ENCODE measurements at places on chromosomes 11 and 22.

DNA sequence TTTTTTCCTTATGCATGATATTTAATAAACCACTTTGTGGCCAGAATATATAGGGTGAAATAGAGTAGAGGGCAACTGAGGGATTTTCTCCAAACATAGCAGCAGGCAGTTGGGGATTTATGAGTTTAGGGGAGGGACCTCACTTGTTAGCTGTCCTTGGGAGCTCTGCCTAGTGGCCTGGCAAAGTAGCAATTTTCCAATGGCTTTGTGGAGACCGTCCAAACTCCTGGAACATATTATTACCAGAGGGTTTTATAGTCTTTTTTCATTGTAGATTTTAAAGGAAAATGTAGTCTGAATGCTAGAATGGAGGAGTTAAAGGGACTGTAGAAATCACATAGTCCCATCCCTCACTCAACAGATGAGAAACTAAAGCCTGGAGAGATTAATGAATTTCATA is 32.3 kb downstream of the AMOTL1 start:
- no peak for DNase-seq

- DNase-seq = no peak
Measured at GRCh38 chr11:132639986-132640385, 892.3 kb downstream of the OPCML start.

DNA sequence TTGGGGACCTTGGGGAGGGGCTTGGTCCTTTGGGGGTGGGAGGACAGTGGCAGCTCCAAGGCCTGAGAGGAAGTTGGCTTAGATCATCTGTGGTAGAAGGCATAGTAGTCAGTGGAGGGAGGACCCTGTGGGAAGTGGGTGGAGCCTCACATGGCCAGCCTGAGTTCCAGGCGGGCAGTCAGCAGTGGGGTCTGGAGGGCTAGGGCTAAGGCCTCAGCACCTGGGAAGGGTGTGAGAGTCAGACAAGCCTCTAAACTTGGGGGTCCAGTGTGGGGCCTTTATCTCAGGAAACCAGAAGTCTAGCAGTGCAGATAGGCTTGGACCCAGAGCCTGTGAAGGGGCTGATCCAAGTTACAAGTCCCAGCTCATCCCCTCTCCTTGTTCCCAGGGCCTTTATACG is 4.0 kb downstream of the NLRX1 start:
- DNase-seq = no peak

DNA sequence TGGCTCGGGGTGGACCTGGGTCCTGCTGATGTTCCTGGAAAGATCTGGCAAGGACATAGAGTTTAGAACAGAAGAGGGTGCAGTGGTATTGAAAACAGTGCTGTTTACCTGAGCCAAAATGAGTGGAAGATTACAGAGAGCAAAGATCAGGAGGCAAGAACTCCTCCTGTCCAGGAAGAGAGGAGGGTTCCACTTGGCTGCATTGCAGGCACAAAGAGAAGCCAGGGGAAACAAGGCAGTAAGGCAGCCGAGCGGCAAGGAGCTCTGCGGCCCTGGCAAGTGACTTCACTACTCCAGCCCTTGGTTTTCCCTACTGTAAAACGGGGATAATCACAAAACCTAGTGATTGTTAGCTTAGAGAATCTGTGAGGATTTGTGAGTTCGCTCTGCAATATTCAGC is 3.7 kb upstream of the PACSIN2 start:
- DNase-seq = no peak

DNA sequence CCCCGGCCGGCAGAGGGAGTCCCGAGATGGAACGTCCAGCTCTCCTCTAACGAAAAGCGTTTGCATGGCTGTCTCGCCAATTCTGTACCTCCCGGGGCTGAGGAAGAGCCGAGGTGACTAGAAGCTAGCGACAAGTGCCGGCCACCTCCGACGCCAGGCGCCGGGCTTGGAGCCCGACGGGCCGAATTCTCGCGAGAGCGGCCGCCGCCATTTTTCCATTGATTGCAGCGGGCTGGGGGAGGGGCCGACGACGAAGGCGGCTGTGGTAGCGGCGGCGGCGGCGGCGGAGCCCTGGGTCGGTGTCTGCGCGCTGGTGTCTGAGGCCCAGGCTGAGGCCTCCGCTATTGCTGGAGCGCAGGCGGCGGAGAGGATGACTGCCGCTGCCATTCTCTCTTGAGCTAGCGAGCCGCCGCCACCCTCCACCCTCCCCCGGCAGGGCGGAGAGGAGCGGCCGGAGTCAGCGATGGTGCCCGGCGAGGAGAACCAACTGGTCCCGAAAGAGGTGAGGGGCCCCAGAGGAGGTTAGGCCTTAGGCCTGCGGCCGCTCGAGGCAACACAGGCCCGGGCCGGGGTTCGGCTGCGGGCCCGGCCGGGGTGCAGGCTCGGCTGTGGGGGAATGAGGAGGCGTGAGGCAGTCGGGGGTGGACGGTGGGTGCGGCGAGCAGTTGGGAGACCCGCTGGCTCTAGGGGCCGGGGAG is at the start of gene USP47:
USP47 (plus strand) TSS at position 250 of the 698 bp plus-strand sequence; CDS start at position 464, 214 bp downstream.
- peak; percentile 93 for DNase-seq

- no peak for DNase-seq
Measured at GRCh38 chr22:47275605-47276449, 513.4 kb downstream of the TBC1D22A start.

DNA sequence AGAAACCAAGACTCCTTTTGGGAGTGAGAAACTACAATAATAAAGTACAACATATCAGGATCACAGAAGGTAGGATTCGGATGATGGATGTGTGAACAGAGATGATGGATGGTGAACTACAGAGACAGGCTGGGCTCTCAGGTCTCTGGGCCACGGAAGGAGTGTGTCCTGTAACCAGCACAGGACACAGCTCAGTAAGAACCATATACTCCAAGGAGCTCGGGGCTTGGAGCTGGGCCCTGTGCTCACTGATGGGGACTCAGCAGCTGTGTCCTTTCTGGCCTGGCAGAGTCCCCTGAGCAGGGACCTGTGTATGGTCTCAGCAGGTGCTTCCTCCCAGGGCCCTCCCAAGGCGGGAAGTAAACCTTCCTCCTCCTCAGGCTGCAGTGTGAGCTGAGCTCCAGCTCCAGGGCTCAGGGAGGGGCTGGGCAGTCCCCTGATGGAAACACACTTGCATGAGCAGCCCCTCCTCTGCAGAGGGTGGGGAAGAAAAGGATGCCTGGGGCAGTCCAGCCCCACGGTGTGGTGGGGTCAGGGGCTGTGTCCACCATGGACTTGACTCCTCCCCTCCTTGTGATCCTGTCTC is 39.8 kb upstream of the TOP3B start:
- no peak for DNase-seq

DNA sequence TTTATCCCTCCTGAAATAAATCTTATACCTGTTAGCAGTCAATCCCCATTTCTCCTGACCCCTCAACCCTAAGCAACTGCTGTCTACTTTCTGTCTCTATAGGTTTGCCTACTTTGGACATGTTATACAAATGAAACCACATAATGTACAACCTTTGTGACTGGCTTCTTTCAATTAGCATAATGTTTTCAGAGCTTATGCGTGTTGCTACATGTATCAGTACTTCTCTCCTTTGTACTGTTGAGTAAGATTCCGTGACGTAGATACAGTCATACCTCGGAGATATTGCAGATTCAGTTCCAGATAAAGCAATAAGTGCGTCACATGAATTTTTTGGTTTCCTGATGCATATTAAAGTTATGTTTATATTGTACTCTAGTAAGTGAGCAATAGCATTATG is 127.3 kb downstream of the MORC2 start:
- no peak for DNase-seq

- DNase-seq = no peak
Measured at GRCh38 chr22:17472932-17473331, 90.4 kb upstream of the SLC25A18 start.

DNA sequence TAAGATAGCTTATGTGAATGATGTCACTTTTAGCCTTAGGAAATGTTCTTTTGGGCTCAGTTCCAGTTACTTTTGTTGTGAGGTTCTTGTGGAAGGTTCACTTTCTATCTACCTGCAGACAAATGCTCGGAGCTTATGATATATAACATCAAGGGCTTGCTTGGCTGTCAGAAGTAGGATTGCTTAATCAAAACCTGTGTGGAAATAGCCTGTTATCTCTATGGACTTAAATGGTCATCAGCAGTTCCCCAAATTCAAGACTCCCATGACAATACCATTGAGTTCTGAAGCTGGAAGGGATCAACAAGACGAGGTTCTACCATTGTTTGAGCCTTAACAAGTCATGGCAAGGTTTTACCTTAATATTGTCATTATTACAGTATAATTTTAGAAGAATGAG is 43.8 kb downstream of the FLI1 start:
- DNase-seq = no peak

DNA sequence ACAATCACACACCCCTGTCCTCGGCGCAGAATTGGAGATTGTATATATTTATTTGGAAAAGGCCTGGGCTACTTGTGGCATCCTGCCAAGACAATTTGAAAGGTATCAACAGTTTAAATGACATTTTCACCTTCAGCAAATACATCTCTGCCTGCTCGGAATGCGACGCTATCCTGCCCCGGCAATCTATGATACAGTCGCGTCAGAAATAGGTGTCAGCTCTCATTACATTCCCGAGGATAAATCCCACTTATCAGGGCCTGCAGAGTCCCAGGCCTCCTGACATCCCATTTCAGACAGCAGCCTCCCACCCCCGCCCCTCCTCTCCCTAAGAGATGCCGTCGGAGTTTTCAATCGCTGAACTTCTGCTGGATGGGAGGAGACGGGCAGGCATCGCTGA is 114.7 kb downstream of the BRD1 start:
- no peak for DNase-seq

DNA sequence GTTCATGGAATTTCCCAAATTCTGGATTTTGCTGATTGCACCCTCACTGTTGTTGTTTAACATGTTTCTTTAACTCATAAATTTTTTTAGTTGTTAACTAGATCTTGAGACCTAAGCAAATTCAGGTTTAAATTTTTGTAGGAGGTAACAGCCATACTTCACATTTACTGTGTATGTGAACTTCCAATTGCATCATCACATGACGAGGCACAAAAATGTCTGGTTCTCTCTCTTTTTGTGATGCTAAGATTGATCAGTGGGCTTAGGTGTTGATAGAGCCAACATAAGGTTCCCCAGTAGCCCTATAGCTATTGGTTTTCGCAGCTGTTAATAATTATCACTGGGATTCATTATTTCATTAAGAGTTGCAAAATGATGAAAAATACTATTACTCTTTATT is 277.5 kb downstream of the TMEM135 start:
- no peak for DNase-seq

GRCh38 chr11:40130427-40130826 is 1329.0 kb downstream of the LRRC4C start:
- DNase-seq = no peak

DNA sequence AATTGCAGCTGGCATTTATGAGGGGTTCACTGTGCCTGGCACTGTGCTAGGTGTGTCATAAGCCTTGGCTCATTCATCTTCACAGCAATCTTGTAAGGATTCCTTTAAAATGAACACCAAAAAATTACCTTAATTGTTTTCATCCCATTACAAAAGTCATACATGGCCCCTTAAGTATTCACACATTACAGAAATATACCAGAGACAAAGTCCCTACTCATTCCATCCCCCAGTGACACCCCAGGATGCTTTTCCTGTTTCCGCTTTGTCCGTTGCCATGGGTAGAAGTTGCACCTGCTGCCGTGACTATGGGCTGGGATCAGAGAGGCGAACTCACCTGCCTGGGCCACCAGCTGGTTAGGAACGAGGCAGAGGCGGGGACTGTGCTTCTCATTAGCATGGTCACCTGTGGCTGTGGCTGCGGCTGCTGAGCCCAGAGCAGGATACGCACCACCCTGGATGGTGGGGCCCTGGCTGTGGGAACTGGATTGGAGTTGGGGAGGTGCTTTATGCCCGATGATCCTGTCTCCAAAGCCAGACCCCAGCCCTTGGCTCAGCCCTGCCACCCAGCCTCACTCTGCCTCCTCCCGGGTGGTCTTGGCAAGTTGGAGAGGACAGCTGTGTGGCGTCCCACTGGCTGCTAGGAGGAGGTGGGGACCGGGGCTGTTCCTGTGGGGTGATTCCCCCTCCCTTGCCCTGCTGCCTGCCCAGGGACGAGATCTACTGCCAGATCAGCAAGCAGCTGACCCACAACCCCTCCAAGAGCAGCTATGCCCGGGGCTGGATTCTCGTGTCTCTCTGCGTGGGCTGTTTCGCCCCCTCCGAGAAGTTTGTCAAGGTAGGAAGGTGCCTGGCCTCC is 60.8 kb downstream of the MYO7A start:
- DNase-seq = no peak

DNA sequence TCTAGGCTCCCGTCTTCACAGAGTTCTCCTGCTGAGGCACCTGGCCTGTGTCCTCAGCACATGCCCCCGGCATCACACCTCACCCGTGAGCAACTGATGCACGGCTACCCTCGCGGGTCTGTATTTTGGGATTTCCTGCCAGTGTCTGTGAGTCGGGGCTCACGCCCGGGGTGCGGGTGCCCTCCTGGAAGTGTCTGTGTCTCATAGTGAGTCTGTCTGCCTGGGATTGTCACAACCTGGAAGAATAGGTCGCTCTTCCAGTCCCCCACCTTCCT is 11.4 kb downstream of the BRSK2 start:
- DNase-seq = no peak

DNA sequence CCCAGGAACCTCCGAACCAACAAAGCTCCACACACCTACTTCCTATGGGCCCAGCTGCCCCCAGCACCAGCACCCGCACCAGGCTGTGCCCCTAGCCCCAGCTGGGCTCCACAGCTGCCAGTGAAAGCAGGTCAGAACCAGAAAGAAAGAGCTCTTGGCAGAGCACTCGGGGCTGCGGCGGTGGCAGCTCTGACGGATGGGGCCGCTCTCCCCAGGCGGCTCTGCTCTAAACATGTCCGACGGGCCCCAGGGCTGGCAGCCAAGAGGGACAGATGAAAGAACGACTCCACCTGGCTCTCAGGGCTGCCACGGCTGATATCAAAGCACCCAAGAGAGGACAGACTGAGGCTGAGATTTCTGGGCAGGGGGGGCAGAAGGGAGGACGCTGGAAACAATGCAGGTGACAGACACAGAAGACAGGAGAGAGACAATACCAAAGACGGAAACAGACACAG is 25.7 kb downstream of the LRFN4 start:
- no peak for DNase-seq

DNA sequence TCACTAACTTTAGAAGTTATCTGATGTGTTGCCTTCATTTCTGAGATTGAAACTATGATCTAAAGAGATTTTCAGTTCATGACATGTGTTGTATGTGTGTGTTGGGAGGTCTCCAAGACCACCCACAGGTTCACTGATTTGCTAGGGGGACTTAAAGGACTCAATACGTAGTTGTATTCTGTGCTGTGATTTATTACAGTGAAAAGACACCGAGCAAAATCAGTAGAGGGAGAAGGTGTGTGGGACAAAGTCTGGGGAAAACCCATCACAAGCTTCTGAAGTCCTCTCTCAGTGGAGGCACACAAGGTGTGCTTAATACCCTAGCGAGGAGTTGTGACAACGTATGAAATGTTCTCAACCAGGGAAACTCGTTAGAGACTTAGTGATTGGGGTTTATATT is 35.6 kb downstream of the RNF169 start:
- DNase-seq = no peak

- no peak for DNase-seq
Measured at GRCh38 chr22:49303061-49303735, 524.5 kb downstream of the BRD1 start.
